Muscle of leg (tissue), 16 donors: ENCODE measurements at places on chromosomes 5 and 9. TPM values are rescaled to one million over a fixed set of nuclear protein-coding genes. Genes with fewer than 3 reads are reported as not detected.
A peak's percentile ranks its signal among the peaks of the same experiment; 100 is the strongest.

GRCh38 chr9:114791736-114792135 lies 14.1 kb downstream of the TNFSF15 start:
- no peak for DNase-seq

DNA sequence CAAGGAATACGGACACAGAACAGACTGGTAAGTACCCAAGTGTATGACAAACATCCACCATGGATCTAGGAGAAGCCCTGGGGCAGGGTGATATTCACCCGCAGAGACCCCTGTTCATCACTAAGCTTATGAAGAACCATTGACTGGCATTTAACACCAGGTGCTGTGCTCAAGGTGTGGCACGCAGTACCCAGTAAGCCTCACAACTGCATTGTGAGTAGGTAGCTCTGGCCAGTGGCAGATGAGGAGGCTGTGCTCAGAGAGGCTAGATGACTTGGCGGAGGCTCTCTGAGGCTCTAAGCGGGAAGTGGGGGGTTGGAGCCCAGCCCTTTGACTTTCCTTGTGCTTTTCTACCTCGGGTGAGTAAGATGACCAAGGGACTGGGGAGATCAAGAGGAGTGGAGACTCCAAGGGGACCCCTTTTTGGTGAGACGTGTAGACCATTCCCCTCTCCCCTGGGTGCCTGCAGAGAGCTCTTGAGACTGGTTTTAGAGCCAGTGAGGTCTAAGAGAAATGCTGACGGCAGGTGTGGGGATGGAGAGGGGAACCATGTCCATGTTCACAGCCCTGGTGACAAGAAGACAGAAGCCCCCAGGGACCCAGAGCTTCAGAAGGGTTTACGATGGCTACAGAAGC lies 70.8 kb downstream of the IL6ST start:
- DNase-seq: no peak

DNA sequence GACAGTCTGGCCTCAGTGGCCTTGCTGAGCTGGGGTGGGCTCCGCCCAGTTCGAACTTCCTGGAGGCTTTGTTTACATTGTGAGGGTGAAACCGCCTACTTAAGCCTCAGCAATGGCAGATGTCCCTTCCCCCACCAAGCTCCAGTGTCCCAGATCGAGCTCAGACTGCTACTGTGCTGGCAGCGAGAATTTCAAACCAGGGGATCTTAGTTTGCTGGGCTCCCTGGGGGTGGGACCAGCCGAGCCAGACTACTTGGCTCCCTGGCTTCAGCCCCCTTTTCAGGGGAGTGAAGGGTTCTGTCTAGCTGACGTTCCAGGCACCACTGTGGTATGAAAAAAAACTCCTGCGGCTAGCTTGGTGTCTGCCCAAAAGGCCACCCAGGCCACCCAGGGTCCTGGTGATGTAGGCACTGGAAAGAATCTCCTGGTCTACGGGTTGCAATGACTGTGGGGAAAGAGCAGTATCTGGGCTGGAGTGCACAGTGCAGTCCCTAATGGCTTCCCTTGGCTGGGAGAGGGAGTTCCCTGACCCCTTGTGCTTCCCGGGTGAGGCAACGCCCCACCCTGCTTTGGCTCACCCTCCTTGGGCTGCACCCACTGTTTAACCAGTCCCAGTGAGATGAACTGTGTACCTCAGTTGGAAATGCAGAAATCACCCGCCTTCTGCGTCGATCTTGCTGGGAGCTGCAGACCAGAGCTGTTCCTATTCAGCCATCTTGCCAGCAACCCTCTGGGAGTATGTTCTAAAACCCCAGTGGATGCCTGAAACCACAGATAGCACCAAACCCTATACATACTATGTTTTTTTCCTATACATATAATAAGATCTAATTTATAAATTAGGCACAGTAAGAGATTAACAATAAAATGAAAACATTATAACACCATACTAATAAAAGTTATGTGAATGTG lies 95.5 kb downstream of the TMEM161B start:
- DNase-seq: no peak

GRCh38 chr5:64789457-64789856 lies 20.7 kb downstream of the CWC27 start:
- no peak for DNase-seq

GRCh38 chr5:175344331-175345195 lies 99.4 kb downstream of the DRD1 start:
- DNase-seq: no peak

The CTXN3 gene
- 2.8 TPM for total RNA-seq

DNA sequence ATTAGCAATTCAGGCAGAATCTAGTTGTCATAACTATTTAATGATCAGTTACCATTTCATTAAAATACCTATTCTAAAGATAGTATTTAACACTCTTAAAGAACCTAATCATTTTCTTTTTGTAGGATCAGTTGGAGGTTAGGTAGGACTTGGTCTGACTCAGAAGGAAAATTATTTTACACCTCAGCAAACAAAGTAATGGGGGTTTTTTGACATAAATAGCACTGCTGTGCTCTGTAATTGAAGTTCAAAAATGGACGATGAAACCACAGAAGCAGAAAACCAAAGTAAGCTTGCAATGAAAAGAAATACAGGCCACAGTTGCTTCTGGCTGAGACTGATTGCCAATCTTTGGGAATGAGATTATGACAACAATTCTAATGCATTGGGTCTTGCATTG lies 187.0 kb upstream of the TRPM3 start:
- DNase-seq: no peak

- DNase-seq: no peak
Observed at GRCh38 chr9:37029776-37030610, 4.1 kb downstream of the PAX5 start.

DNA sequence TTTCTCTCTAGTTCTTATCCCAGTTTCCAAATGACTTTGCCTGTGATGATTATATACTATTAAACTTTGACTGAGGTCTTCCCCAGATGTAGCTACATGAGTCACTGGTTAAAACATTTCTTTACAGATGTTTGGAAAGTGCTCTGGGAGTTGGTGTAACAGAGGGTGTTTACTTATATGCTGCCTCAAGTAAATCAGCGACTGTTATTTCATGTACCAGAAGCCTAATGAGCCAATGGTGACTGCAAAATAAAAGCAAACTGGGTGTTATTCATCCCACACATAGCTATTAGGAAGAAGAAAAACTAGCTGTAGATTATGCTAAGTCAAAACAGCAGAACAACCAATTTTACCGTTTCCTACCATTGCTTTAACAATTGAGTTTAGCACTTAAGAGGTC lies 929.7 kb upstream of the SEMA6A start:
- peak; percentile 91 for DNase-seq

The HOMER1 gene
- total RNA-seq: 34.6 TPM

DNA sequence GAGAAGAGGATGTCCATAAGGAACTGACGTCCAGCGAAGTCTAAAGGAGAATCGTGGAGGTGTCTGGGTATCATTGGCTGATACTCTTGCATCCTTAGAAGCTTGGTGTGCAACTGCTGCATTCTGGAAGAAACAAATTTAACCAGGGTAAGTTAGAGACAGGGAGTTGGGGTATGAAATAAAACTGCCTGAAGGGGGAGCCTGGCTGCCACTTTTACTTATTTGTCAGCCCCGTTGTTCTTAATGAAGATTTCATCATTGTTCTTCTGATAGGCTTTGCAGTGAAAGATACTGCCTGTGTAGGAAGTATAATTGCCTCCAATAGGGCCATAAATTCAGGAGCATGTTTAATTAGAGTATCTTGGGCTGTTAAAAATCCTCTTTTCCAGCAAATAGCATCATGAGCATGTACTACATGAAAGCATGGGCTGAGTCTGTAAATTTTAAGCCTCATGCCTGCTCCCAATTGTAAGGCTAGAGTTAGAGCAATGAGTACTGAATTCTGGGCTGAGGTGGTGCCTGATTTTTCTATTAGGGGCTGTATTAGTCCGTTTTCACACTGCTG lies 1264.5 kb upstream of the ACO1 start:
- DNase-seq: peak; percentile 25

The CATSPER3 gene
- 0.31 TPM for total RNA-seq

- peak; percentile 65 for DNase-seq
Observed at GRCh38 chr5:172509405-172509781, 55.1 kb upstream of the SH3PXD2B start.

The INSYN2B gene
- total RNA-seq: 0.04 TPM

The TMEM171 gene
- 0.71 TPM for total RNA-seq

The AMACR gene
- 9.1 TPM for total RNA-seq

GRCh38 chr5:155049569-155050383 lies 36.2 kb downstream of the KIF4B start:
- no peak for DNase-seq

DNA sequence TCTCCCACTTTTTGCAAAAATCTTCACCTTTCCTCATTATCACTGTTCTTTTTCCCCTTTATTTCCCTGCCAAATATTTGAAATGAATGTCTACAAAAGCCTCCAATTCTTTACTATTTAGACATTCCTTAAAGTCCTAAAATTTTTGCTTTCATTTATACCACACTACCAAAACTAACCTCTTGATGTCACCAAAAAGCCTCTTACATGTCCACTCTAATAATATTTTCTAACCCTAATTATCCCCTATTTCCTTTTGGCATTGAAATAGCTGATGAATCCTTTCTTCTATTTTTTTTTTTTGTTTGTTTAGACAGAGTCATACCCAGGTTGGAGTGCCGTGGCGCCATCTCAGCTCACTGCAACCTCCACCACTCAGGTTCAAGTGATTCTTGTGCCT lies 32.3 kb upstream of the NRG2 start:
- DNase-seq: no peak

GRCh38 chr9:35029241-35029640 lies 39.7 kb downstream of the DNAJB5 start:
- DNase-seq: no peak
